ENCODE measurements at places on chromosomes 4 and X. TPM values are rescaled to one million over a fixed set of nuclear protein-coding genes. Genes with fewer than 3 reads are reported as not detected.

DNA sequence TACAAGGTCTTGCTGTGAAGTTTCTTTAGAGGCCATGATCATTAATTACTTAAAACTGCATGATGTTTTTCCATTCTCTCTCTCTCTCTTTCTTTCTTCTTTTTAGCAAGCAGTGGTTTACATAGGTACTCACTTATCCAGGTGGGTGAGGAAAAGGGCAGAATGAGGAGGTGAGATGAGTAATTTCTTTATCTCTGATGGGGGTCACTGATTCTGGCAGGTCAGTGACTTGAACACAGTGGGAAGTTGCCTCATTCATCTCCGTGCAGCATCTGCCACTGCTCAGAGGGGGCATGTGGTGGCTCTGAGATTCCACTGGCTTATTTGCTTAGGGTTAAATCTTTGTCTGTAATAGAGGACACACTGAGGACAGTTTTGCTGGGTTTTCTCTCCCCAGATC, 62.6 kb downstream of the FAM114A1 start:
- DNase-seq: peak; percentile 27

- DNase-seq: no peak
Measured at GRCh38 chrX:115486510-115486909, 74.5 kb upstream of the PLS3 start.

DNA sequence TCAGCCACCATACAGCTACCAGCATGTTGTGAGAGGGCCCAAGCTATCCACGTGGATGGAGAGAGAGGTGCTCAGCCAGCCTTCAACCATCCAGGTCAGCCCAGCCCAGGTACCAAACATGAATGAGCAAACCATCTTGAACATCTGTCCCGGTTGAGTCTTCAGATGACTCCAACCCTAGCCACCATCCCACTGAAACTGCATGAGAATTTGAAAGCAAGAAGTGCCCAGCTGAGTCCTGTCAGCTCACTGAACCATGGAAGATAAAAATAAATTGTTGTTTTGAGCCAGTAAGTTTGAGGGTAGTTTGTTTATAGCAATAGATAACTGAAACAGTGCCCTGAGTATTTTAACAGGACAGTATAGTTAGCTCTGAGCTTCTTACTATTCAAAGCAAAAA, 7.3 kb upstream of the SEL1L3 start:
- DNase-seq: no peak

DNA sequence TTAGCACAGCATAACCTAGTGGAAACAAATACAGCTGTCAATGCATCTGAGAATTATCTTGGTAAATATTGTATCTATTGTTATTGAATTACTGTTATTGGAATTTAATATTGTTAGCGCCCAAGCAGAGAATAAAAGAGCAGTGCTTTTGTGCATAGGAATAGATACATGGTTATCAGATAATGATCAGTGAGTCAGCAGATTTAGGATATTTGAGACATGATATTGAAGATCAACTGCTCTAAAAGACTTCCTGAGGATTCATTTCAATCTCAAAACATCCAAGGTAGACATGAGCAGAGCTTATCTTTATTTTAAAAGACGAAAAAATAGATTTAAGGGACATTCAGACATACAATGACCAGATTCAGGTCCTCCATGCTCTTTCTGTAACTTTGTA, 10.6 kb upstream of the H2AZ1 start:
- DNase-seq: no peak

- DNase-seq: no peak
Measured at GRCh38 chr4:54093324-54094240, 6.4 kb upstream of the GSX2 start.

DNA sequence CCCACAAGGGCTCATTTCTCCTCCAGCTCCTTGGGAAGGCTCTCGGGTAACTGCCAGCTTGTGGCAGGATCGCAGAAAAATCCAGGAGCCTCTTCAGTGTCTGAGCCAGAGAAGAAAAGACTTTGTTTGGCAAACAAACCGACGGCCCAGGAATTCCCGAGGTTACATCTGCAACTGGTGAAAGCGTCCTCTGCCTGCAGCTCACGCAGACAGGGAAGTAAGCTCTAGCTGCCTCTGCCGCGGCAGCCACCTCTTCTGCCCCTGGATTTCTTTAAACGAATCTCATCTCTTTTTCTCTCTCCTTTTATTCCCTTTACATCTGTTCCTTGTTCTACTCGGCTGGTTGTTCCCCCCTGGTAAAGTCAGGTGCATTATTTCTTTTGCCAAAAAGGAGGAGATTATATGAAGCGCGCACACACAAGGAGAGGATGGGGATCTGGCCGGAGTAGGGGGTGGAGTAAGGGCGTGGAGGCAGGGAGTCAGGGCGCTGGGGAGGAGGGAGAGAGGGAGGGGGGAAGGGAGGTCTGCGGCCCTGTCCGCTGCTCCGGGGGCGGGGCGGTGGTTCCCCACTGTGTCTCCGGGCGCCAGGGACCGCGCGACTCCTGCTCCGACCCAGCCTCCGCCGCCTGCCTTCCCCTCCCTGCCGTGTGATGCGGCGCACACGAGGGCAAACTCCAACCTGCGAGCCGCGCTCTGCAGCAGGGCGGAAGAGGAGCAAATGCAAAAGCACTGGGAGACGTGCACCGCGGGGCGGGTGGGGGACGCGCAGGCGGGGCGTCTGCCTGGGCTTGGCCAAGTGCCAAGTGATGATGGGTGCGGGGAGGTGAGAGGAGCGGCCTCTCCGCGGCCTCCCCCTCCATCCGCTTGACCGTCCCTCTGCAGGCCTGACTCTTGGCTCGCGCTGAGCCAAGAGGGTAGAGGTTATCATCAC, at the start of gene DCHS2:
DCHS2 (minus strand) TSS at position 459 of the 931 bp plus-strand sequence; CDS start at position 15, 444 bp downstream.
- peak; percentile 55 for DNase-seq

DNA sequence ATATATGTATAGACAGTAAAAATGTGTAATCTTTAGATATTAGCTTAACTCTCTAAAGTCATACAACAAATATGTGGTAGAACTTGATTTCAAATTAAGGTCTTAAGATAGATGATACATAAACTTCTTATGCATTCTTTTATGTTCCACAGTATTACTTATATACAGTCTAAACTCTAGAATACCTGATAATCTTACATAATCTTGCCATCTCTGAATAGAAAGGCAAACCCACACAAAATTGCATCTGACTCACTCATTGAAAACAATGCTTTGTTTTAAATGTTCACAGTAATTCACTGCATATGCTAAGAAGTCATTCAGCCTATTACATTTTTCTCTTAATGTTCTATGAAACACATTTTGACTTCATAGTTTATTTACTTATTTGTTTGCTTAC, 10.1 kb downstream of the SULT1B1 start:
- no peak for DNase-seq

Gene STPG2
- not detected for polyA plus RNA-seq

Gene WAS
- 0.30 TPM for polyA plus RNA-seq

Gene SPATA4
- 0.34 TPM for polyA plus RNA-seq

Gene PDZD4
- 1.9 TPM for polyA plus RNA-seq
